Frontal cortex (tissue), 4 donors: ENCODE measurements at places on chromosomes 13 and 19. TPM values are rescaled to one million over a fixed set of nuclear protein-coding genes. Genes with fewer than 3 reads are reported as not detected.

GRCh38 chr19:45920458-45920857 is 5.9 kb upstream of the NANOS2 start:
- DNase-seq, result no peak

Gene MCEMP1
- total RNA-seq, result not detected

DNA sequence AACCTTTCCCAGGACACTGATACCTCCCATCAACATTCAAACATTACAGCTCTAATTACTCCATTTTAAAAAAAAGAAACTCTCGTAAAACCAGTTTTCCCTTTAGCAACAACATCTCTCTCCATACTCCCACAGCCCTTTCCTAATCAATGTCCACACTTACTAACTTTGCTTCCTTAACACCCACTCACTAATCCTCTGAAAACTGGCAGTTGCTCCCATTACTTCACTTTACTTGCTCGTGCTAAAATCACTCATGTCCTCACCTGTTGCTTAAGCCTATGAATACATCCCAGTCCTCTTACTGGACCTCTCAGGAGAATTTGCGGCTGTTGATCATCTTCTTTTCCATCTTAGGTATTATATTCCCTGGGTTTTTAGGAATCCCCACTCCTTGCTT is 44.8 kb downstream of the RBM26 start:
- DNase-seq, result no peak

Gene GAPDHS
- total RNA-seq, result not detected

DNA sequence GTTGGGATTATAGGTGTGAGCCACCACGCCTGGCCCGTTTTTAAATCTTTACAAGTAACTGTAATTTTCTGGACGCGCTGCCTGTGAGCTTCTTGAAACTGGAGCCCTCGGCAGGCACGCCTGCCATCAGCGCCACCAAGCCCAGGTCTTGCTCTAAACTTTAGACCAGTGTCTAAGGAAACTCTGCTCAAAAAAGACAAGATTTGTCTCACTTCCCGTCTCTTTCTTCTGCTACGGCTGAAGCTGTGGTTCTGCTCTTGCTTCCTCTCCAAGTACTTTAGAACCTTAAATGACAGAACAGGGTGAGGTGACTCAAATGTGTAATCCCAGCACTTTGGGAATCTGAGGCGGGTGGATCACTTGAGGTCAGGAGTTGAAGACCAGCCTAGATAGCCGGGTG is 24.9 kb downstream of the RCN3 start:
- DNase-seq, result no peak

Gene RNF113B
- not detected for total RNA-seq

Gene ZSCAN4
- not detected for total RNA-seq

GRCh38 chr13:88617176-88617575 is 946.0 kb downstream of the SLITRK5 start:
- no peak for DNase-seq

- DNase-seq, result no peak
Measured at GRCh38 chr19:8206147-8207087, 2.8 kb upstream of the CERS4 start.

- peak; percentile 12 for DNase-seq
Measured at GRCh38 chr13:45511310-45512097, 46.8 kb downstream of the COG3 start.

Gene ZNF653
- total RNA-seq, result 16.3 TPM

GRCh38 chr19:676339-677105 is at the start of gene FSTL3:
Gene FSTL3, plus strand, starts transcription at chr19:676392. Its CDS starts 32 bp downstream, at chr19:676424.
- no peak for DNase-seq

DNA sequence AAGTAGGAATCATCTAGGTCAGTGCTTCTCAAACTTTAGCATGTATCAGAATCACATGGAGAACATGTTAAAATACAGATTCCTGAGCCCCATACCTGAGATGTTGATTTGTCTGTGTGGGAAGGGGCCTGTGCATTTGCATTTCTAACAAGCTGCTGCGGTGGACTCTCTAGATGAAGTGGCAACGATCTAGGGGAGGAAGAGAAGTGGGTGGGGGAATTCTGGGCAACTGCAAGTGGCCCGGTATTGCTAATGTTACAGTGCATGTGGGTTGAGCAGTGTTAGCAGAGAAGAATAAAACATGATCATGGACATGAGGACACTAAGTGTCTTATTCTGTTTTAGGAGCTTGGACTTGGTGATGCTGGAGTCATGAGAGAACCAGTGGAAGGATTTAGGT is 329.0 kb downstream of the OLFM4 start:
- no peak for DNase-seq

DNA sequence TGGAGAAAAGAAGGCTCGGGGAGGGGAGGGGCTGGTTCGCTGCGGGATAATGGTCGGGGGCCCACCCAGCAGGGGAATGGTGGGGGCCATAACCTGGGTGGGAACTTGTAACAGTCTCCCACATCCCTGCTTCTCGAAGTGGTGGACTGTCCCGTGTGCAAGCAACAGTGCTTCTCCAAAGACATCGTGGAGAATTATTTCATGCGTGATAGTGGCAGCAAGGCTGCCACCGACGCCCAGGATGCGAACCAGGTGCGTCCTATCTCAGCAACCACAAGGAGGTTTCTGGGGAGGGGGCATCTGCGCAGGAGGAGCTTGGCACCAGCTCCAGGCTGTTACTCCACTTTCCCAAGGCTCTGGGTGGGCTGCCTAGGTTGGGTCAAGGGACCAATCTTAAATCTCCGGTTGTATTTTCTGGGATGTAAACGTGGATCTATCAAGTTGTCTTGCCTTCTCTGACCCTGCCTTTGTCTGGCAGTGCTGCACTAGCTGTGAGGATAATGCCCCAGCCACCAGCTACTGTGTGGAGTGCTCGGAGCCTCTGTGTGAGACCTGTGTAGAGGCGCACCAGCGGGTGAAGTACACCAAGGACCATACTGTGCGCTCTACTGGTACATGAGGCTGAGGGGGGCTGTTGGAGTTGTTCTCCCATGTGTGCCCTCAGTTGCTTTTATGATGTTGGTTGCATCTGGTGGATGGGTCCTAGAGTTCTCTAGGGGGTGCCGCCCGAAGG is 1.6 kb downstream of the TRIM28 start:
- DNase-seq, result no peak

Gene KLK12
- total RNA-seq, result not detected

DNA sequence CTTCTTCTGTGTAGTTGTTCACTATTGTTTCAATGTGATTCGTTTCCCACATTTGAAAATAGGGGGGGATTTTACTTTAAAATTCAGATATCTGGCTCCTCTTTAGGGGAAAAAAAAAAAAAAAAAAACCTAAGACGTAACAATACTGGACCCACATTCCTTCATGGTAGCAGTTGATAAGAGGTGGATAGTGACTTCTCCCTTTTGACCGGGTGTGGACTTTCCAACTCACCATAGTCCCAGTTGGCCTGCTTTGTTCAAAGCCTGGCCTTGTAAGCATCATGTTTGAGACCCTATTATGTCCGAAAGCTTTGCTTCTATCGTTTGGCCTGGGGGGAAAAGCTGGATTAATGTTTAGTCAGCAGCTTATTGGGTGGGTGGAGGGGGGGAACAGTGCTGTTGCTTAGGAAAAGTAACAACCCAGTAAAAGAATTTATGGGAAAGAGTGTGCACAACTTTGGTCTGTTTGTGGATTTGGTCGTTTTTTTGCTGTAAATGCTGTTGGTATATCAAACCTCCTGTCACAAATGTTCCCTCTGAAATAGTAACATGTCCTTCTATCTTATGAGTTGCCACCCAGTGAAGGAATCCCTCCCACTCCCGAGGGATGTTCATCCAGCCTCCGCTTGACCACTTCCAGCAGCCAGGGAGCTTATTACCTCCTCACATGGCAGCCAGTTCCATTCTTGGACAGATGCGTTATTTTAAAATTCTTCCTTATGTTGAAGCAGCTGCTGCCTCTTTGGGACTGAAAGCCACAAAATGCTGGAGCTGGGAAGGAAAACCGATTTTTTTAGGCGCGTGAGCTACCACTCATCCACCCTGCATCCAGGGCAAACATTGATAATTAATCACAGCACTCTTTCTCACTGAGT is 10.4 kb downstream of the SAMD4B start:
- DNase-seq, result no peak

- no peak for DNase-seq
Measured at GRCh38 chr13:43005460-43006236, 13.6 kb upstream of the EPSTI1 start.

- DNase-seq, result no peak
Measured at GRCh38 chr13:43360171-43360570, 336.8 kb downstream of the DNAJC15 start.

Gene B3GNT8
- total RNA-seq, result 2.0 TPM

Gene MAMSTR
- 0.41 TPM for total RNA-seq

GRCh38 chr19:48878196-48879024 is 6.2 kb downstream of the PPP1R15A start:
- DNase-seq, result no peak

DNA sequence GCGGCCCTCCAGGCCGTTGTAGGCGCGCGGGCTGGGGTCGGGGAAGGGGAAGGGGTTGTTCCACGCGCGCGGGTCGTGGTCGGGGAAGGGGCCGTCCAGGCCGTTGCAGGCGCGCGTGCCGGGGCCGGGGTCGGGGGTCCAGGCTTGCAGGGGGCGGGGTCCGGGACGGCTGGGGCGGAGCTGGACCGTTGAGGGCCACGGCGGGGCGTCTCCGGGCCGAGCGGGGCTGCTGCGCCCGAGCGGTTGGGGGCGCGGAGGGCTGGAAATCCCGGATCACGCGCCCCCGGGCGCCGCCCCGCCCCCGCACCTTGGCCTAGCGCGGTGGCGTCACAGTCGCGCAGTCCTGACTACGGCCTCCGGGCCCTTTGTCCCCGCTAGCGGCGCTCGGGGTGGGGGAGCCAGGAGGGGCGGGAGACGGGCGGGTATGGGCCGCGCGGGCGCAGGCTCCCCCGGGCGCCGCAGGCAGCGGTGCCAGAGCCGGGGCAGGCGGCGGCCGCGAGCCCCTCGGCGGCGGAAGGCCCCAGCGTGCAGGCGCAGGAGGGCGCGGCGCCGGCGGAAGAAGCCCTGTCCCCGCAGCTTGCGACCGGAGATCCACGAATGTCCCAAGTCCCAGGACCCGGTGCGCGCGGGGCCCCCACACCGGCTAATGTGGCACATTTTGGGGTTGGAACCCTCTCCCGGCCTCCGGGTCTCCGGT is 665 bp downstream of the GPX4 start:
- peak; percentile 93 for DNase-seq

Gene MAP4K1
- total RNA-seq, result 1.2 TPM

- DNase-seq, result peak; percentile 58
Measured at GRCh38 chr19:495402-496111, 729 bp upstream of the MADCAM1 start.

Gene SYDE1
- 1.2 TPM for total RNA-seq

DNA sequence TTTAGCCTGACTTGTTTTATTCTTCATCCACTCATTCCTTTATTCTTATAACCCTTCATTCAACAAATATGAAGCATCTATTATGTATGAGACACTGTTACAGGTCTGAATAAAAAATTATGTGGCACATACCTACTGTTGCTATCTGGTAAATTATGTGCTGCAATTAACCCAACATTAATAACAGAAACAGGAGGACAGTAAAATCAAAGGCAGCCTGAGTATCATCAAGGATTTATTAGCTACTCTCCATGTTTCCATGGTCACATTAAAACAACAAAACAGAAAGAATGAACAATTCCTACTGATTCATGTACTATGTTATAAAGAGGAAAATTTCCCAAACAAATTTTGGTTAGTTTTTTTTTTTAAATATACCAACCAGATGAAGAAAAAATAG is 43.9 kb downstream of the RAP2A start:
- DNase-seq, result no peak

- no peak for DNase-seq
Measured at GRCh38 chr19:23286477-23286876, 36.3 kb upstream of the ZNF724 start.

DNA sequence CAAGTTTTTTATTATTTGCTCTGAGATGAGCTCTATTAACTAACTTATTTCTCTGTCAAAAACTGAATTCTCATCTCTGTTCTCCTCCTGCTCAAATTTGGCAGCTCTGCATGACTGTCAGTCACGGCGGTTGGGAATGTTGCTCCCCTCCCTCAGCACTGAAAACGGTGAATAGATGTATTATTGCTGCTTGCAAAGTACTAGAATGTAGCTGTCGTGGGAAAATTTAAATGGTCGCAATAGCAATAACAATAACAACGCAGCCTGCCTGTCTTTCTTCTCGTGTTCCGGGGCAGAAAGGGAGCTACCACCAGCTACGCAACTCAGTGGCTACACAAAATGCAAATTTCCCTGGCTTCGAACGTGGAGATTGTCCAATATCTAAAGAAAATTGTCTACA is 125.6 kb upstream of the FRY start:
- DNase-seq, result no peak

Gene SKA3
- 16.3 TPM for total RNA-seq

Gene TTC9B
- 37.5 TPM for total RNA-seq

Gene ZNF749
- total RNA-seq, result 37.9 TPM

DNA sequence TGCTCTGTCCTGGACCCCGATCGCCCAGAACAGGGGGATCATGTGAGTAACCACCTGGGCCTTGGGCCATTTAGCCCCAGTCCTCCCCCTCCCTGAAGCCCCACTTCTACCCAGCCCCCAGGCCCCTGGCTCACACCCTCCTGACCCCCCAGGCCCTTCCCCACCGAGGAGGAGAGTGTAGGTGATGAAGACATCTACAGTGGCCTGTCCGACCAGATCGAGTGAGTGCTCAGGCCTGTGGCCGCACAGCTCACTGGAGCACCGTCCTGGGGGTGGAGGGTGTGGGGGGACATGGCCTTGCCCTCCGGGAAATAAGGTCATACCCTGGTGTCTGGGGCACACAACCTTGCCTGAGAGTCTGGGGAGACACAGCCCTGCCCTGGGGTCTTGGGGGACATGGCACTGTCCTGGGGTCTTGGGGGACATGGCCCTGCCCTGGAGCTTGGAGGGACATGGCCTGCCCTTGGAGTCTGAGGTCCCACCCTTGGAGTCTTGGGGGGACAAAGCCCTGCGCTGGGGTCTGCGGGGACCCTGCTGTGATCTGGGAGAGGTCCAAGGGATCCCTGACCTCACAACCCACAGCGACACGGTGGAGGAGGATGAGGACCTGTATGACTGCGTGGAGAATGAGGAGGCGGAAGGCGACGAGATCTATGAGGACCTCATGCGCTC is 49.3 kb downstream of the VAV1 start:
- no peak for DNase-seq

- no peak for DNase-seq
Measured at GRCh38 chr13:31009166-31009565, 76.7 kb downstream of the TEX26 start.

DNA sequence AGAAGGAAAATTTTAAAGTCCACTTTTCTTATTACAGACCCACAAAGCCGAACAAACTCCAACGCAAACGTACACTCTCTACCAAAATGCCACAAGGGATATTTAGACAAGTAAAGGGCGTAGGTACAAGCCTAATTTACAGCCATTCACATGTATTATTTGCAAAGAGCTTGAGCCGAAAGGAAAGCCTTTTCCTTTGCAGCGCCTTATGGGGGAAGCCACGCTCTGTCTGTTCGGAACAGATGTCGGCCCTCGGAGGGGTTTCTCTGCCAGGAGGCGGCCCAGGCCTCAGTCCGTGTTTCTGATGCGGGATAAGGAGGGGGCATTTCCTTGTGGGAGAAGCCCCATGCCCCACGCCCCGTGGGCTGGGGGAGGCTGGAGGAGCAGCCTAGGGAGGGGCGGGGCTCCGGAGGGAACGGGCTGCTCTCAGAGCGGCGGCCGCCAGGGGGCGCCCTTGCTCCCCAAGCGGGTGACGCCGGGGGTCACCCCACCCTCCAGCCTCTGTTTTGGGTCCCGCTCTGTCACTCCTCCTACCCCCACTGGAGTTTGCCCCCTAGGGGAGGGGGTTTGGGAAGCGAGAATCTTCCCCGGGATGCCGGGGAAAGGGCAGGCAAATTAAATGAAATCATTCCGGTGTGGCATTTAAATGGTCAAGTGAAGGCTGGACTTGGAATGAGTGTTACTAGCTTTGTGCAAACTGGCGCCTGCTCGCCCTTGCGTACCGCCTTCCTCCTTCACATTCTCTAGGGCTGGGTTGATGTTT is 2.9 kb downstream of the HTR2A start:
- DNase-seq, result peak; percentile 73

Gene KCNN4
- total RNA-seq, result not detected
